Cardiac septum (tissue), 1 donor: ENCODE measurements at places on chromosomes 11 and 22.

DNA sequence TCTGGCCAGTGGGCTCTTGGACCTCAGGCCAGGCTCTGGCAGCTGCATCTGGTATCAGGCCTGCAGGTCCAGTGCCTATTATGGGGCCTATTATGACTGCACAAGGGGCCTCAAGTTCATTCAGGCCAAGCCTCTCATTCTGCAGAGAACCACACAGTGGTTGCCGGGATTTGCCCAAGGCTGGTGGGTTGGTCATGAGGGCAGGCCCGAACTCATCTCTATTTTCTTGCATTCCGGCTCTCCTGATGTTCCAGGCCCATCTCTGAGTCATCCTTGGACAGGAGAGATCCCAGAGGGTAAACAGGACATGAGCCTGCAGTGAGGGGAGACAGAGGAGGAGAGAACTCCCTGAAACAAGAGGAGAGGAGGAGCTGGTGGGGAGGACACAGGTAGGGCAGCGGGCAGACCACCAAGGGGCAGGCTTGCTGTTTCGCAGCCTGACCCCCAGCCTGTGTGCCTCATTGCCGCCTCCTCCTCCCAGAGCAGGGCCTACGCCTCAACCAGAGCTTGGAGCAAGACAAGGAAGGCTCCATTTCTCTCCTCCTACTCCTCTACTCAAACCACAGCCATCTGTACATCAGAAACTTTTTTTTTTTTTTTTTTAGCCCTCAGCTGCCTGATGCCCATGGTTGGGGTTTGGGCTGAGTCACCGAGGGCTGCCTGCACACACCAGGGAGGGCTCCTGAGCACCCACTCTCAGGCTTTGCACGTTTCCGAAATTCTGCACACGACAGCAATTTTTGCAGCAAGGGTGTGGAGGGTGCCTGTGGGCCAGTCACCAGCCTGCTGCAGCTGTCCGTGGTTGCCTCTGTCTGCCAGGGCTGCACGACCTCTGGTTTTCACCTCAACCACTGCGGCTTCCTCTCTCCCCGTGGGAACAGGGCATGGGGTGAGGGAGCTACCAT, 12.7 kb upstream of the TREH start:
- no peak for DNase-seq

- no peak for DNase-seq
These were observed 67.7 kb upstream of the PICALM start for GRCh38 chr11:86136538-86136937.

- DNase-seq = no peak
These were observed 268.8 kb downstream of the DDX10 start for GRCh38 chr11:108933630-108934029.

DNA sequence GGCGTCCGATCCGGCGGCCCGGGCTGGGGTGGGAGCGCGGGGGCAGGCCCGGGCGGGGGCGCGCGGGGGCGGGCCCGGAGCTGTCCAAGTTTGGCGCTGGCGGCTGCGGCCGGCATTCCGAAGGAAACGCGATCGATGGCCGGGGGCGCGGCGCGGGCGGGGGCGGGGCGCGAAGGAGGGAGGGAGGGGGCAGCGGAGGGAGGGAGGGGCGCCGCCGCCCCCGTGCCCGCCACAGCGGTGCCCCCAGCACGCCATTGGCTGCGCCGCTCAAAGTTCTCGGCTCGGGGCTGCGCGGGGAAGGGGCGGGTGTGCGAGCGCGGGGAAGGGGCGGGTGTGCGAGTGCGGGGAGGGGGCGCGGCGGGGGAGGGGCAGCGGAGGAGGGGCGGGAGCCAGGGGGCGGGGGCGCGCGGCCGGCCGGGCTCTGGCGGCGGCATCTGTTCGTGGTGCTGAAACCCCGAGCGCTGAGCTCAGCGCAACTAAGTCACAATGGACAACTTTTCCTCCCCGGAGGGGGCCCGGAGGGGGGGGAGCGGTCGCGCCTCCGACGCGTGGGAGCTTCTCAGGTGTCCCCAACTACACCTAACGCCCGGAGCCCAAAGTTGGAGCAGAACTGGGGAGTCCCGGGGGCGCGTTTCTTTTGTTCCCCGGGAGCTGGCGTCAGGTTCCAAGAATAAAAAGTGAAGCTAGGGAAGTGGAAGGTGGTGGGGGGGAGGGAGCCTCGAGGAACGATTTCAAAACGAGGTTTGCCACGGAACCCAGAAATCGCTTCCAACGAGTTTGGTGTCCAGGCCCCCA, 2.2 kb downstream of the PHF21B start:
- DNase-seq = no peak

DNA sequence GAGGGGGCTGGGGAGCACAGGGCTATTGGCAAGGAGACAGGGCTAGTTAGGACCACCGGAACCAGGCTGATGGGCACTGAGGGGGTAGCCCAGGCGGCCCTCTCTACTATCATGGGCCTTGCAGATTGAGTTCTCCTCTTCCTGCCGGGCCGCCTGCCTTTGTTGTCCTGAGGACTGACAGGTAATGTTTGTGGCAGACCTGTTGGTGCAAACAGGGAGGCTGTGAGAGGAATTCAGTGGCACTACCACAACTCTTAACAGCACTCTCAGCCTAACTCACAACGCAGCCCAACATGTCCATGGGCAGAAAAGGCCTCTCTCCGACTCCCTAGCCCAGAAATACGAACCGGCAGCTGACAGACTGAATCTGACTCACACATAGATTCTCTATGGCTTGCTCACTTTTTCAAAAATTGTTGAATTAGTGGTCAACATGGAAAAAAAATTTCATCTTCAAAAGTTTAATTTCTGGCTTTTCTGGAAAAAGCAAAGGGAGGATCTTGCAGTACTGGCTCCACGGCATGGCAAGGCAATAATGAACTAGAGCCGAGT, 11.4 kb downstream of the KCNJ5 start:
- no peak for DNase-seq

DNA sequence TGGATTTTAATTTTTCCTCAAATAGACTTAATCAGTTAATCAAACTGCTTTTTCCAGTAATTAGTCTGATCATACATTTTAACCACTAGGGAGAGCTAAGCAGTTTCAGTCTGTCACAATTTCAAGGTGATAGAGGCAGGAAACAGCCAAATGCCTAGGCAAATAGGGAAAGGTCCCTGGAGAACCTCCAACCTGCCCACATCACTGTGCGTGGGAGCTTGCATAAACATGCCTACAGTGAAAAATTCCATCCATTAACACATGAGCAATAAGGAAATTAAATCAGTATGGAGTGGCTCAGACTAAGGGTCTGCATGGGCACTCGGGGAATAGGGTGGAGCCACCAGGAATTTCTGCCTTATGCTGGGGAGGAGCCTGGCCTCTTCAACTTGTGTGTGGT, 74.6 kb downstream of the AASDHPPT start:
- DNase-seq = no peak

DNA sequence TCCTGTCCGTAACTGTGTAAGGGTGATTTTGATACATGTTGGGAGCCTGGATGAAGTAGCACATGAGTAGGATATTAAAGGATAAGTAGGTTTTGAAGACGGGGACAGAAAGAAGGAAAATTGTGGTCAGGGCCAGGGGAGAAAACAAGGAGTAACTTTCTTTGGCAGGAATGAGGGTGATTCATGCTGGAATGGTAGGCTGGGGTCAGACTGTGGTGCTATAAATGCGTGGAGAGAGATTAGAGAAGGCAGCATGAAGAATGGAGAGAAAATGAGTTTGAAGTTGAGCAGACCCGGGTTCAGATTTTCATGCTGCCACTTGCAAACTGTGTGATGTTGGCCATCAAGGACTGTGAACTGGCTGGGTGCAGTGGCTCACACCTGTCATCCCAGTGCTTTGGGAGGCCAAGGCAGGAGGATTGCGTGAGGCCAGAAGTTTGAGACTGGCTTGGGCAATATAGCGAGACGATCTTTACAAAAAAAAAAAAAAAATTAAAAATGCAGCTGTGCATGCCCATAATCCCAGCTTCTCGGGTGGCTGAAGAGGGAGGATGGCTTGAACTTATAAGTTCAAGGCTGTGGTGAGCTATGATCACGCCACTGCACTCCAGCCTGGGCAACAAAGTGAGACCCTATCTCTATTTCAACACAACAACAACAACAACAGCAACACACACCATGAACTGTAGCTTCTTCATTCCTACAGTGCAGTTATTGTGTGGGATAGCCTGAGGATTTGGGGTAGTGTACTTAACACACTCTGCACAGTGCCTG, 22.3 kb downstream of the ZBTB16 start:
- DNase-seq = peak; percentile 49

GRCh38 chr11:39960206-39960605, 1499.2 kb downstream of the LRRC4C start:
- no peak for DNase-seq

DNA sequence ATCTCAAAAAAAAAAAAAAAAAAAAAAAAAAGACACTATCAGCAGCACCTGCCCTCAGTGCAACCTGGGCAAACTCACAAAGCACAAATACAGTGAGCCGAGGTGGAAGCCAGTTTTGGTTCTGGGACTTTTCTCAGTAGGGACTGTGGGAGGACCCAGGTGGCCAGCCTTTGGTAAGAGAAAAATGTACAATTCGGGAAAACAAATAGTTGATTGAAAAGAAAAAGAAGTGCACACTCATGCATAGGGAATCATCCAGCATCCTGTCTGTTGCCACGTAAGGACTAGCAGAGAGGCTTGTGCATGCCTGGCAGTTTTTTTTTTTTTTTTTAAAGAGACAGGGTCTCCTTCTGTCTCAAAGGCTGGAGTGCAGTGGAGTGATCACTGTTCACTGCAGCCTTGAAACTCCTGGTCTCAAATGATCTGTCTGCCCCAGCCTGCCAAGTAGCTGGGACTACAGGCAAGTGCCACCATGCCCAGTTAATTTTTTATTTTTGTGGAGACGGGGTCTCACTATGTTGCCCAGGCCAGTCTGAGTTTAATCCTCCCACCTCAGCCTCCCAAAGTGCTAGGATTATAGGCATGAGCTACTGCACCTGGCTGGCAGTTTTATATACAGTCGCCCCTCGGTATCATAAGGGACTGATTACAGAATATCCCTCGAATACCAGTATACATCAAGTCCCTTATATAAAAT, 36.7 kb downstream of the TPST2 start:
- DNase-seq = no peak

DNA sequence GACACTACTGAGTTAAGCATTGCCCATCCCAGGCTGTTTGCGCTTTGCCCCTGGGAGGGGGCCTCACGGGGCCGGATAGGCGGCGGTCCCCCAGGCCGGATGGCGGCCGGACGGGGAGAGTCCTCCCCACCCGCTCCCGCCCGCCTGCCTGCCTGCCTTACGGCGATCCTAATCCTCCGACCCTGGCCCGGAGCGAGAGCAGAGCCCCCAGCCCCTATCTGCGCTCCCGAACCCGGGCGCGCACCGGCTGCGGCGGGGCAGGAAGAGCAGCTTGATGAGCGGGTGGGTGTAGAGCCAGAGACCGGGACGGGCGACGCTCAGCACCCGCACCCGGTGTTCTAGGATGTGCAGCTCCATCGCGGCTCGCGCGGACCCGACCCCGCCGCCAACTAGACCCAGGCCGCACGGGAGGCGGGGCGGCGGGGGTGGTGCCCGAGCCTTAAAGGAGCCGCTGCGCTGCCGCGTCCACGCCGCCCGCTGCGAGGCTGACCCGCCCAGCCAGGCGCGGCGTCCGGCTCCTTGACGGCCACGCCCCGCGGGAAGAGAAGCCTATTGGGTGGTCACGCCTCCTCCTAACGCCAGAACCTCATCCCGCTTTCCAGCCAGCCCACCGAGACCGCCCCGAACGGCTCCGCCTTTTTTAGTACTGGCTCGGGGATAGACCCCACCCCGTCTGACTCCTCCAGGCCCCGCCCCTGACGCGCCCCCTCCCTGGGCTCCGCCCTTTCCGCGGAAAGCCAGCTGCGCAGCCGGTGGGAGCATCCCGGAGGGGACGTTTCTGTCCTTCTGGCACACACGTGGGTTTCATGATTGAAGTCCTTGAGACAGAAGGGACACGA, at the start of gene CASTOR1:
Gene CASTOR1, minus strand, starts transcription at position 365 of the 839 bp plus-strand sequence. Its CDS starts 8 bp downstream, at position 357.
- peak; percentile 99 for DNase-seq
